ENCODE measurements at places on chromosomes 5 and 9.

GRCh38 chr5:68170826-68171558, 44.6 kb upstream of the PIK3R1 start:
- DNase-seq, result no peak

- no peak for DNase-seq
These were observed 568.8 kb downstream of the TLR4 start for GRCh38 chr9:118273048-118273447.

DNA sequence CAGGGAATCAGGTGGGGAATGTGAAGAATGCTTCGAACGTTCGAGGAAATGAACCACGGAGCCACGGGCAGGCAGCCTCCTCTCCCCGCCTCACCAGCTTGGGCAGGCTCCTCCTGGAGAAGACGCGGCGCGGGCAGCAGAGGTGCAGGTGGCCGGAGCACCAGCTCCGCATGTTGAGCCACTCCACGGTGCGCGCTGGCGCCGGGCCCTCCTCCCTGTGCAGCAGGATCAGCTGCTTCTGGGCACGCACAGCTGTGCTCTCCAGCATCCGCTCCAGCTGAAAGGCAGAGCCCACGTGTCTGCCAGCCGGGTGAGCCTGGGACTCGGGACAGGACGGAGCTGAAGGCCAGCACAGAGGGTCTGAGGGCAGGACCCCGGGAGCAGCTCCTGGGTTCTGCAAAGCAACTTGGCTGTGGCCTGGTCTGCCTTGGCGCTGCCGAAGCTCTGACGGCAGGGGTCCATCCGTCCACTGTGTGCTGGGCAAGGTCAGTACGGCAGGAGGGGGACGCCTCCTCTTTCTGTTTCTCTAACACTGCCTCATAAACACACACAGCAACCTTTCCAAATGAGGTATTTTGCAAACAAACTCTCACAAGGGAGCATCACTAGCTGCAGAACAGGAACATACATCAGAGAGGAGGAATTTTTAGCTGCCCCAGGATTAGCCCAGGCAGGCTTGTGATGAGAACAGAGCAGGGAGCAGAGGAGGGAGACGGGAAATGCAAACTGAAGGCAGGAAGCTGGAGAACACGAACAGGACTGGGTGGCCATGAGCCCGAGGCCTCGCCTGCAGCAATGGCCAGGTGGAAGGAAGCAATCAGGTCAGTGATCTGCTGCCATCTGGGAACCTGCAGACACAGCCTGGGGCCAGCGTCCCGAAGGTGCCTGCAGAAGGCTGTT, 20.1 kb upstream of the NSMF start:
- no peak for DNase-seq

GRCh38 chr5:65034029-65034812, 265.5 kb downstream of the CWC27 start:
- no peak for DNase-seq

GRCh38 chr9:35172878-35173277, 11.1 kb downstream of the UNC13B start:
- DNase-seq, result no peak

DNA sequence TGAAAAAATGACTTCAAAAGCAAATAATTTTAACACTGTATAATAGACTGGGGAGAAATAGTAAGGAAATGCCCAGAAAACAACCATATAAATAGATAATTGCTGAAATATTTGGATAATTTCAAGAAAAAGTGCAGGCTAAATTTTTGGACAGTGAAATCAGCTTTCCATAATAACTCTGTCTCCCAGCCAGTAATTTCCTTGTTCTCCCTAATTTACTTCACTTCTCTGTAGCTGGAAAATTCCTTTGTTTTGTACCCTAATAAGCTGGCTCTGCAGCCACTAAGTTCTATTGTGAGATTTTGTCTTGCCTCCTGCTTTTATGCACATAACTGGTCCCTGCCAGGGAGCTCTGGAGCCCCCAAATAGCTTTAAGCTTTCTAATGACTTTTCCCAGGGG, 27.7 kb downstream of the PRDM6 start:
- no peak for DNase-seq

DNA sequence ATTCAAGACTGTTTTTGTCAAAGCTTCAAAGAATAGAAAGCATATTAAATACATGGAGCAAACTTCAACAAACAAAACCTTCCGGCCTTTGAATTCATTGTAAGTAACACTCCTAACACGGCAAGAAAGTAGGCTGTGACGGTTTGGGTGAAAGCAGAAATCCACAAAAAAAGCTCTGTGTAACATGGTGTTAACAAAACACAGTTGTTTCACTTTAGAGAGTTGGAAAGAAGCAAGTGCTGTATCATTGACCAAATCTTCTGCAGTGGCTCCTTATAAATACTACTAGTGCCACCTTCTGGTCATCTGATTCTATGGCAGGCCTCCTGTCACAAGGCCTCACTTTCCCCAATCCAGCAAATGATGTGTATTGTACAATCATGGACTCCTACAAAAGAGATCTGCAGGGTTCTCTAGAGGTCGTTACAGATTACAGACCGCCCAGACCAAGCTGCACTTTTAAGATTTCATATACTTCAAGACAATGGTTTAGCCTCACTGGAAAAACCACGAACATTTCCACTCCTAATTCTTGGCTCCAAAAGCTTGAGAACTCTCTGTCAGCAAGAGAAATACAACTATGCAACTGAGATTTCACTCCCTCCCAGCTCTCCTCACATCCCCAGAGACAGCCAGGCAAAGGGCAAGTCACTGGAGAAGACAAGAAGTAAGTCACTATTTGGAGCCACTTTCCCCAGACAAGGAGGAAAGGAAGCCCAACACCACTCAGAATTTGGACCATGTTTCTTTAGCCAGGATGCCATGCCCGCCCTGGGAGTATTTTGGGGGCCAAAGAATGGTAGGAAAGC, 196.2 kb downstream of the DTWD2 start:
- no peak for DNase-seq

DNA sequence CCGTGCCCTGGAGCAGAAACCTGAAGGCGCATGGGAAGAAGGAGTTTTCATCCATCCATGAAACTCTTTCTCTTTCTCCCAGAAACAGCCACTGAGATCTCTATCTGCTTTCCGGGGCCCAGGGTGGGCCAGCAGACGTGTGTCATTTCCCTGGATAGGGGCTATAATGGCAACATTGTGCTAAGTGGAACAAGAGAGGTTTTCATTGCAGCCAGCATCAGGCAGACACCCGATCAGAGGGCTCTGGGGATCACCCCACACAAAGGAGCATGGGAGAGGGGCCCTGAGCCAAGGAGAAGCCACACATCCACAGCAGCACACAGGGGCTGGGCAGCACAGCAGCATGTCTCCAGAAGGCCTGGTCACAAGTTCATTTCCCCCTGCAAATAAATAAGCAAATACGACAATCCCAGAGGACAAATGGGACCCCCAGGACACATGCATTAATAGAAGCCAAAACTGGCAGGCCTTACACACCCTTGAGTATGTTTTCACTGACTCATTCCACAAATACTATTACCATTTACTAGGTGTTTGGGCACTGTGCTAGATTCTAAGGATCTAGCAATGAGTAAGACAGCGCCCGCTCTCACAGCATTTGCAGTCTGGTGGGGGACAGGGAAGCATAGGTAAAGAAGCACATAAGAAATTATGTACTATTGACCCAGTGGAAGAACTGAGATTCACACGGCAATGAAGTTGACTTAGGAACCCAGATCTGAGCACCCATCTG, 4.3 kb upstream of the AFAP1L1 start:
- no peak for DNase-seq

GRCh38 chr9:125141251-125141650, 2.1 kb downstream of the SCAI start:
- no peak for DNase-seq

- DNase-seq, result no peak
These were observed 107.9 kb downstream of the DCP2 start for GRCh38 chr5:113084402-113085083.

DNA sequence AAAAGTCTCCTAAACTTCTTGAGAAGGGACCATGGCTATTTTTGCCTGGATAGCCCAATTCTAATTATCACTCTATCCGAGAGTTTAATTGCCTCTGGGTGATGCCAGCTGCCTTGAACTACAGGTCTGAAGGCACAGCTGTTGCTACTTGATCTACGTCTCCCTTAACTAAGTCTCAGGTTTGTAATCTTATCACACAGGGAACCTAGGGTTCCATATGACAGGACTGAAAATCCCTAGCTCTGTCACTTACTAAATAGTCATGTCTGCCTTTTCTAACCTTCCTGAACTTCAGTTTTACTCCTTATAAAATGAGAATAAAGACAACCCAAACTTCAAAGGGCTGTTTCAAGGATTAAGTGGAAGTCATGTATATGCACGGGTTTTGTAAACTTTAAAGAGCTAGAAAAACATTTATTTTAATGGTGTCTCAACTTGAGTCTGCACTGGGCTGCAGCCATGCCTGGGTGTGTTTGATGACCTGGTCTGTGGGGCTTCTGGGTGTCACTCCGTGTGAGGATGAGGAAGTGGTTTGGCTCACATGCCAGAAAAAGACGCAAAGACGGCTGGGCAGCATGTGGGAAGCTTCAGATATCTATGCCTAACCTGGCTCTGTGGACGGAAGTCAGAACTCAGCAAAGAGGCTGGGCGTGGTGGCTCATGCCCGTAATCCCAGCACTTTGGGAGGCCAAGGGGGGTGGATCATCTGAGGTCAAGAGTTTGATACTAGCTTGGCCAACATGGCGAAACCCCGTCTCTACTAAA, 129.3 kb upstream of the SLC44A1 start:
- no peak for DNase-seq

GRCh38 chr9:30524311-30524710, 1860.1 kb upstream of the ACO1 start:
- no peak for DNase-seq

GRCh38 chr5:59760785-59761348, 132.7 kb downstream of the PDE4D start:
- DNase-seq, result no peak

GRCh38 chr9:79264511-79265355, 307.0 kb upstream of the TLE4 start:
- no peak for DNase-seq

Data from chondrocyte (in vitro differentiated cells).